Substantia nigra (tissue), 51 donors: ENCODE measurements at places on chromosomes 6 and 20.

DNA sequence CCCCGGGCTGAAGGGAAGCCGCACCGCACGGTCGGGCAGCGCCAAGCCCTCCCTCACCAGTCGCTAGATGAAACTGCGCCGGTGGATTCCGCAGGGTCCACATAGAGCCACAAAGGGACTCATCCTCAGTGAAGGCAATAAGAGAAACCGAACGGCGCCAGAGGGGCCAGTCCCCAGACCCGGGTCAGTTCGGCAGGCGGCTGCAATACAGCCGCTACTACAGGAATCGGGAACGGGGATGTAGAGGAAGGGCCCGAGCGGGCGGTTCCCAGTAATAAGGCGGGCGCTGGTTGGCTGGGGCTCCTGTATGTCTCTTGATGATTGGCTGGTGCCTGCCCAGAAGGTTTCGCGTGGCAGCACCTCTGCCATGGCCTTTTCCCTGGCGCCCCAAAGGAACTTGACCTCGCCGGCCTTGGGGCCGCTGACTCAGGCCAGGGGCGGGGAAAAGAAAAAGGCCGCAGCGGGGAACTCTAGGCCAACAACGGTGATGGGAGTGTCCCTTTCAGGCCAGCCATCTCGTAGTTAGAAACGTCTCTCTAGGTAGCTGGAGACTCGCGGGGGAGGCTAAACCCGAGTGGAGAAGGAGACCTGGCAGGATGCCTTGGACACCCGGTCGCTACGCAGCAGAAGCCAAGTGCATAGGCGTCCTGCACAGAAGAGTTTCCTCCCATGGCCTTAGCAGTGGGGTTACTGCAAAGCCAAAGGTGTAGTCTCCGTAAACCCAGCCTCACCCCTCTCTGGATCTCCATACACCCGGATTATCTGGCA lies at the start of gene IBTK:
Gene IBTK, minus strand, starts transcription at position 240 of the 768 bp plus-strand sequence. CDS start 7,258 bp downstream, outside the sequence.
- DNase-seq, result peak; percentile 93

- no peak for DNase-seq
These were observed 20.0 kb upstream of the PLAGL1 start for GRCh38 chr6:144027932-144028587.

- DNase-seq, result no peak
These were observed 2.0 kb downstream of the ARFGAP1 start for GRCh38 chr20:63274381-63275228.

DNA sequence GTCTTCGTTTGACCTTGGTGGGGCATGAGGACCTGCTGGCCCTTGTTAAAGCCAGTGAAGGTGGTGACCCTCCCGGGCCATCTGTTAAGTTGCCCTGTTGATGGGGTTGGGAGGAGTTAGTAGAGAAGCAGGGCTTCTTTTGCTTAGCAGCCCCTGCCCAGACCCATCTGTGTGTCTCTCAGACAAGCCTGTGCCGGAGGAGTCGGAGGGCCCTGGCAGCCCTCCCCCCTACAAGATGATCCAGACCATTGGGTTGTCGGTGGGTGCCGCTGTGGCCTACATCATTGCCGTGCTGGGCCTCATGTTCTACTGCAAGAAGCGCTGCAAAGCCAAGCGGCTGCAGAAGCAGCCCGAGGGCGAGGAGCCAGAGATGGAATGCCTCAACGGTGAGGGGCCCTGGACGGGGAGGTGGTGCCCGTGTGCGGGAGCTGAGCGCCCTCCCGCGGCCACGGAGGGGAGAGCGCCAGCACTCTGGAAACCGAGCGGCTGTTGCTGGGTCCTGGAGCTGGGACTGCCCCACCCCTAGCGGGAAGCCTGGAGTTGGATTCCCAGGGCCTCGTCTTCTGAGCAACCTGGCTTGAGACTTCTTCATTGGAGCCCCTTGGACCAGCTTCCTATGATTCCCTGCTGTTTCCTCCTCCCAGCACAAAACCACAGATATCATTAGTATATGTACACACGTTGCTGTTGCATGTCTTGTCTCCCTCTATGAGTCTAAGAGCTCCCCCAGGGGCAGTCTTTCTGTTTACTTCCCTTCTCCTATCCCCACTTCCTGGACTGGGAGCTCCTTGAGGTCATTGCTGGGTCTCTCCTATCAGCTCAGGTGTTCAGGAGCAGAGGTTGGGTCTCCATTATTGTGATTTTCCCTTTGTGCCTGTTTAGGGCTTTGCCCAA lies 27.6 kb upstream of the SRF start:
- DNase-seq, result peak; percentile 55

- no peak for DNase-seq
These were observed 548 bp downstream of the GNL1 start for GRCh38 chr6:30555816-30556065.

GRCh38 chr6:35151466-35151865 lies 10.3 kb upstream of the TCP11 start:
- no peak for DNase-seq

- DNase-seq, result no peak
These were observed 9.3 kb downstream of the HLA-DOA start for GRCh38 chr6:33000055-33000454.
